ENCODE measurements at places on chromosomes 11 and 22. TPM values are rescaled to one million over a fixed set of nuclear protein-coding genes. Genes with fewer than 3 reads are reported as not detected.

- H3K4me1 ChIP-seq: peaks cover 13% of the 10 kb centered on the region
- H3K27me3 ChIP-seq: no peaks in the 10 kb centered on the region
Observed at GRCh38 chr22:40341604-40342003, 4.7 kb upstream of the ADSL start.

GRCh38 chr11:112780351-112781087, 180.7 kb upstream of the NCAM1 start:
- no peak overlapping the region for H3K4me3 ChIP-seq
- peaks cover 33% of the 10 kb centered on the region for H3K27me3 ChIP-seq
- peak overlapping the region; percentile 79 for H3K27ac ChIP-seq

Gene SLC1A2
- total RNA-seq: 8.4 TPM

GRCh38 chr22:27331526-27332281, 469.9 kb downstream of the MN1 start:
- peak; percentile 46 for DNase-seq
- H3K4me3 ChIP-seq: no peak overlapping the region
- no peak overlapping the region for H3K27ac ChIP-seq
- peaks cover 91% of the 10 kb centered on the region for H3K27me3 ChIP-seq
- H3K4me1 ChIP-seq: no peaks in the 10 kb centered on the region

Gene PTGDR2
- 2.3 TPM for total RNA-seq

DNA sequence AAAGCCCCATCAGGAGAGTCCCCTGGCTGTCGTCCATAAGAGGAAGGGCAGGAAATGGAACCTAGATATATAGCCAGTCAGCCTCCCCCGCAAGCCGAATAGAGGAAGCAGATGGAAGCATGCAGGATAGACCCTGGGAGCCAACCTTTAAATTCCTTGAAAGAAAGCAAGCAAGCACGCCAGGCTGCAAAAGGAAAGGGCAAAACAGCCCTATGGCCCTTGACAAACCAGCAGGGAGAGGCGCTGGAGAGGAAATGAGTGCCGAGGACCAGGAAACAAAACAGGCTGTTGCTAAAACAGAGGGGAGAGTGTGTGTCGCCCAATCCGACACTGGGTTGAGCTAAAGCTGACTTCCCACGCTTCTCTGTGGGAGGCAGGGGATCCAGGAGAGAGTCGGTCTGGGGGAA, 203.5 kb upstream of the MTNR1B start:
- H3K4me3 ChIP-seq: peak overlapping the region; percentile 55
- H3K27me3 ChIP-seq: no peaks in the 10 kb centered on the region
- peaks cover 32% of the 10 kb centered on the region for H3K4me1 ChIP-seq
- DNase-seq: peak; percentile 15

GRCh38 chr11:72173291-72173690, 18.6 kb upstream of the FOLR1 start:
- DNase-seq: no peak
- H3K27ac ChIP-seq: no peak overlapping the region
- no peaks in the 10 kb centered on the region for H3K4me1 ChIP-seq
- no peaks in the 10 kb centered on the region for H3K36me3 ChIP-seq

Gene MS4A12
- total RNA-seq: not detected

Gene B3GAT1
- total RNA-seq: 0.08 TPM

GRCh38 chr11:4606231-4607015, 1.6 kb downstream of the TRIM68 start:
- H3K4me3 ChIP-seq: peak overlapping the region; percentile 85
- DNase-seq: no peak
- no peaks in the 10 kb centered on the region for H3K27me3 ChIP-seq
- H3K4me1 ChIP-seq: peaks cover 38% of the 10 kb centered on the region

DNA sequence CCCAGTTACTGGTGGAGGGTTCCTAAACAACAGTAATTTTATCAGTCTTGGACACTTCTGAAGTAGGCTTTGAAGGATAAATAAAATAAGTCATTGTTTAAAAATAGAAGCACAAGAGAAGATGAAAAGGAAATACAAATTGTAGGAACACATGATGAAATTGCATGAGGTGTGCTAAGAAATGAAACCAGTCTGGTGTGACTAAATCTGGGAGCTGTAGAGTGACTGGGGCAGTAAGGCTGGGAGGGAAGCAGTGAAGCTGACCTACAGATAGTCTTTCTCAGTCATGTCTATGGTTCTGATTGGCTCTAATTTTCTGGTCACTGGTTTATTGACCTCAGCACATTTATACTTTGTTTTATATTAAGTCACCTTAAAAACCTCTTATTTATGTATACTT, 139.1 kb downstream of the SLC17A6 start:
- no peaks in the 10 kb centered on the region for H3K27me3 ChIP-seq
- H3K36me3 ChIP-seq: no peaks in the 10 kb centered on the region
- no peak for DNase-seq
- no peak overlapping the region for H3K27ac ChIP-seq

DNA sequence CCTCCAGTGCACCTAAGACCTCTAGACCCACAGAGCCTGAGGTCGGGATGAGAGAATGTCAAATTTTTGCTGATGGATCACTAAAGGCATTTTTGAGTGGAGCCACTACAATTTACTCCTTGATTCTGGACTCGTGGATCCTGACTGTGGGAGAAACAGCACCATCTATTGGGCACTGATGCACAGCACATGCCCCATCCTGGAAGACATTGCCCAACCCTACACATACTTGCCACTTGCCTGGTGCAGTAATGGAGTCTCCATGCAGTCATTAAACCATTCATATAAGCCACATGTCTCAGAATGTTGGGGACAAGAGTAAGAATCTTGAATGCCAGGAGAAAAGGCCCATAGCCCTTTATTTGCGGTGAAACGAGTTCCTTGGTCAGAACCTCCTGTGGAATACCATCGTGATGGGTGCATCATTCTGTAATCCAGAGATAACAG, 103.9 kb downstream of the GGTLC2 start:
- H3K36me3 ChIP-seq: no peaks in the 10 kb centered on the region
- H3K27me3 ChIP-seq: peaks cover 43% of the 10 kb centered on the region
- DNase-seq: no peak
- H3K27ac ChIP-seq: no peak overlapping the region
- H3K4me3 ChIP-seq: no peak overlapping the region

Gene OR2AG1
- not detected for total RNA-seq

GRCh38 chr11:86245369-86246292, 1.1 kb downstream of the EED start:
- peaks cover 64% of the 10 kb centered on the region for H3K4me1 ChIP-seq
- H3K27me3 ChIP-seq: peaks cover 1% of the 10 kb centered on the region
- peak overlapping the region; percentile 100 for H3K27ac ChIP-seq
- no peak for DNase-seq
- no peaks in the 10 kb centered on the region for H3K36me3 ChIP-seq
- H3K4me3 ChIP-seq: peak overlapping the region; percentile 88

Gene AIFM3
- 0.47 TPM for total RNA-seq

Gene CABP4
- total RNA-seq: 1.4 TPM

DNA sequence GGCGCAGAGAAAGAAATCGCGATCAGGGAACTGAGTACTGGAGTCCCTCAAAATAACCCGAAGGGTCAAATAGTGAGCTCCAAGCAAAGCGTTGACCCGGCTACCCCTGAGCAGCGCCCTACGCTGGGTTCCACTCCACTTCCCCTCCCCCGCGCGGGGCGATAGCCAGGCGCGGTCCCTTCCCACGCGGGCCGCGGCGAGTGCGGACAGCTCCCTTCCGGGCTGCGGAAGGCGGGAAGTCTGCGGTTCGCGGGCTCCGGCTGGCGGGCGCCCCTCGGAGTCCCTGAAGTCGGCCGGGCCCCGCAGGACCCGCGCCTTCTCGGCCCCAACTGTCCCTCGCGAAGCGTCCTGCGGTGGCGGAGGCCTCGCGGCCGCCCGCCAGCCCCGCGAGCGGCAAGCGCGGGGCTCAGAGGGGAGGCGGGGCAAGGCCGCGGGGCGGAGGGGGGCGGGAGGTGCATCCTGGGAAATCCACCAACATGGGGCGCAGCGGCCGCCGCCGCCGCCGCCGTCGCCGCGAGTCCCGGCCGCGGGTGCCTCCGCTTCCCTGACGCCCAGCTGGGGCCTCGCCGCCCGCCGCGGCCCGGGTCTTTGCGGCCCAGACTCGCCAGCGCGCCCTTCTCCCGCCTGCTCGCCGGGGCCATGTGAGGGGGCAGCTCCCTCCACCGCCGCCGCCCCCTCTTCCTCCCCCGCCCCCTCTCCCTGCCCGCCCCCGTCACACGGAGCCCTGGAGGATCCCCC, at the start of gene QSER1:
Gene QSER1, plus strand, starts transcription at position 457 of the 738 bp plus-strand sequence. CDS start 315 bp downstream, outside the sequence.
- no peaks in the 10 kb centered on the region for H3K27me3 ChIP-seq
- peaks cover 41% of the 10 kb centered on the region for H3K4me1 ChIP-seq
- H3K4me3 ChIP-seq: peak within 1 kb of the TSS; percentile 96
- peak within 1 kb of the TSS; percentile 97 for H3K27ac ChIP-seq
- no peaks in the 10 kb centered on the region for H3K36me3 ChIP-seq
- peak; percentile 81 for DNase-seq

DNA sequence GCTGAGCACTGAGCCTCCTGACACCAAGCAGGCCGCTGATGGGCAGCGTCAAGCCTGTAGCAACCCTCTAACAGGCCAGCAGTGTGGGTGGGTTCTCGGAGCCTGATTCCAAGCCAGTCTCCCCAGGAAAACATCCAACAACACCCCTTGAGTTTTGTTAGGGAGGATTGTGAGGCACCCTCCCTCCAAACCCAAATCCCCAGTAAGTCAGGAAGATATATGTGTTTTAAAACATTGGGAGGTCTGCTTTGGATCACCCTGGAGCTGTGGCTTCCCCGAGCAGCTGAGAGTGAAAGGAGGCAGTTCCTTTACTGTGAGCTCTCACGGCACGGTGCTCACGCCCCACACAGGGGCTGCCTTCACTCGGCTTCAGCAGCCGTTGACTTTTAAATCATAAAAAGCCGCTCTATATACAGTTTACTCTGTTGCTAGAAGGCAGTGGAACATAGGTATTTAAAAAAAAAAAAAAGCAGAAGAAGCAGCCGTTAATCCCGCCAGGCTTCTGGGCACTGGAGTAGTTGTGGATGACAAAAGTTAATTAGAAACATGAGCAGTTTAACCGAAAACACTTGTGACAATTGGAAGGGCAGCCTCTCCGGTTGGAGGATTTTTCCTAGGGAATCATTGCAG, 218.6 kb downstream of the NAV2 start:
- H3K4me3 ChIP-seq: no peak overlapping the region
- H3K27me3 ChIP-seq: no peaks in the 10 kb centered on the region
- peaks cover 19% of the 10 kb centered on the region for H3K36me3 ChIP-seq
- H3K4me1 ChIP-seq: peaks cover 20% of the 10 kb centered on the region

DNA sequence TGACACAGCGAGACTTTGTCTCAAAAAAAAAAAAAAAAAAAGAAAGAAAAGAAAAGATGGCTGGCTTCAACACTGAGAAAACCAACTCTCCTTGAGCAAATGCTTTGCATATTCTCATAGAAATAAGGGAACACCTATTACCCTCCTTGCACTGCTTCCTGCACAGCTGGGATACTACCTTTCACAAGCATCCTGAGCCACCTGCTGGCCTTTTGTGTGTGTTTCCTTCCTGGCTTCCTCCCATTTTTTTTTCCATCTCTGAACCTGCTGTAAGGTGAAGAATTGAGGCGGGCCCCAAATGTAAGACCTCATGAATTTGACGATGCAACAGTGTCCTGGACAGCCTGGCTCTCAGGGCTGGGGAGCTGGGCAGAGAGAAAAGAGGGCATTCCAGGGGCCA, 1.9 kb upstream of the RFPL3 start:
- peaks cover 4% of the 10 kb centered on the region for H3K27me3 ChIP-seq
- DNase-seq: no peak
- no peak overlapping the region for H3K4me3 ChIP-seq
- H3K4me1 ChIP-seq: no peaks in the 10 kb centered on the region
- no peaks in the 10 kb centered on the region for H3K36me3 ChIP-seq

DNA sequence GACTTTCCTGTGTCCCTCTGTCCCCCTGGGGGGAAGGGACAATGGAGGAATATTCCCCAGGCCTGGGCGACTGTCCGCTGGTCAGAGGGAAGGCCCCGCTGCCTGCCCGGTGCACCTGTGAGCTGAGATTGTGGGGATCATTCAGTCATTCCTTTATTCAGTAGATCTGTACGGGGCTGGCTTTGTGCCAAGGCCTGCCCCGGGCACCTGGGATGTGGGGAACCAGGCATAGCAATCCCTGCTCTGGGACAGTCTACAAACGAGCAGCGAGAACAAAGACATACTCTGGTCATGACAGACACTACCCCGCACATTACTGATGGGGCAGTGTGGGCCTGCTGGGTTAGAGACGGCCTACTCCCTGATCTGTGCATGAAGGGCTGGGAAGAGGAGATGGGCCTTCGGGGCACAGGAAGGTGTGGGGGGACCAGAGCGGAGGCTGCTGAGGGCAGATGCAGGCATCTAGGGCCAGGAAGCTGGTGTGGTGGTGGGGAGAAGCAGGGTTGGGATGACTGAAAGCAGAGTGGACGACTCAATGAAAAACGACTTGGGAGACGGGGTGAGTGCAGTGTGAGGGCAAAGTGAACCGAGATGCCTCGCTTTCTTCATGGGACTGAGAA, 1.8 kb upstream of the MYO7A start:
- no peak for DNase-seq
- H3K27me3 ChIP-seq: peaks cover 13% of the 10 kb centered on the region
- no peak overlapping the region for H3K4me3 ChIP-seq
- H3K27ac ChIP-seq: no peak overlapping the region

Gene CCDC89
- 0.63 TPM for total RNA-seq

- H3K4me1 ChIP-seq: peaks cover 67% of the 10 kb centered on the region
- no peaks in the 10 kb centered on the region for H3K27me3 ChIP-seq
- DNase-seq: peak; percentile 65
Observed at GRCh38 chr11:11555208-11555607, 66.6 kb downstream of the GALNT18 start.

GRCh38 chr22:39282645-39283321, 36.6 kb downstream of the RPL3 start:
- peak overlapping the region; percentile 86 for H3K27ac ChIP-seq
- H3K4me3 ChIP-seq: no peak overlapping the region
- no peak for DNase-seq
- peaks cover 59% of the 10 kb centered on the region for H3K4me1 ChIP-seq
- H3K27me3 ChIP-seq: no peaks in the 10 kb centered on the region

Gene NPAS4
- not detected for total RNA-seq

GRCh38 chr11:6737872-6738466, 33.8 kb downstream of the OR2AG2 start:
- no peak overlapping the region for H3K4me3 ChIP-seq
- no peak overlapping the region for H3K27ac ChIP-seq
- H3K4me1 ChIP-seq: peaks cover 6% of the 10 kb centered on the region
- peaks cover 8% of the 10 kb centered on the region for H3K36me3 ChIP-seq
- H3K27me3 ChIP-seq: no peaks in the 10 kb centered on the region
- DNase-seq: no peak

DNA sequence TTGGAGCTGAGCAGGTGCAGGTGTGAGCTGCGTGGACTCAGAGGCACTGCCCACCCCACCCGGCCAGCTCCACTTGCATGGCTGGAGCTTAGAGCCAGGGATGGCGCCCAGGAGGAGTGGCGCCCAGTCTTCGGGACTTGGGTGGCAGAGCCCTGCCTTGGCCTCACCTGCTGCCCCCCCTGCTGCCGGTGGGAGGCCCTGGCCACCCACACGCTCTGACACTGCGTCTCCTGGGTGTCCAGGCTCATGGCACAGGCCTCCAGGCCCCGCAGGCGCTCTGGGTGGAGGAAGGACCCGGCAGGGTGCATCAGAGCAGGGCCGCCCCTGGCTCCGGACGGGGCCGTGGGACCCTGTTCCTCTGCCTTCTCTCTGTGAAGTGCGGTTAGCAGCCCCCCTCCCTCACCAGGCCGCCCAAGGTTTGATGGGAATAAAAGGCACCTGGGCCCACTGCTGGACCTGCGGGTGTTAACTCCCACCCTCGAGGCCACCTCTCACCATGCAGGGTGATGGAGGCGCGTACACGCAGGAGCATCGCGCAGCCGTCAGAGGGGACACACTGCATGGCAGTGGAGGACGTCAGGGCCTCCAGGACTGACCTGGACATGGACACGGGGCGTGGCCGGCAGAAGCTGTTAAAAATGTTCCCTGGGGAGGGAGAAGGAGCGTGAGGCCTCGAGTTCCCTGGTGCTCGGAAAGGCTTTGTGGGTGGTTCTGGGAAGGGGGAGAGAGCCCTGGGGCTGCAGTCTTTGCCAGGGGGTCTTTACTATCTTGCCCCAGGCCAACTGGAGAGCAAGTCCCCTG, 11.8 kb downstream of the IL17REL start:
- no peaks in the 10 kb centered on the region for H3K36me3 ChIP-seq
- DNase-seq: no peak
- H3K4me1 ChIP-seq: peaks cover 4% of the 10 kb centered on the region
- peaks cover 45% of the 10 kb centered on the region for H3K27me3 ChIP-seq
- no peak overlapping the region for H3K4me3 ChIP-seq

All from left ventricle myocardium inferior (tissue), 1 donor.